Dermis blood vessel endothelial cell (primary cell): ENCODE measurements at places on chromosomes 6 and 20. TPM values are rescaled to one million over a fixed set of nuclear protein-coding genes. Genes with fewer than 3 reads are reported as not detected.

BPIFB1 gene
- not detected in 2 replicates for total RNA-seq

KCNQ5 gene
- not detected in 2 replicates for total RNA-seq

SIRPD gene
- total RNA-seq, result not detected in 2 replicates

METTL24 gene
- not detected in 2 replicates for total RNA-seq

GJA10 gene
- total RNA-seq, result not detected in 2 replicates

PACRG gene
- 0.14 and 0.17 TPM in 2 replicates for total RNA-seq

GPR6 gene
- not detected in 2 replicates for total RNA-seq
